Astrocyte of the hippocampus (primary cell): ENCODE measurements at places on chromosomes 2 and 18.

- peak; percentile 74 for DNase-seq
Observed at GRCh38 chr18:58862851-58863538, 1.7 kb upstream of the ZNF532 start.

- DNase-seq: peak; percentile 34
Observed at GRCh38 chr18:56200381-56200911, 437.9 kb downstream of the TXNL1 start.

DNA sequence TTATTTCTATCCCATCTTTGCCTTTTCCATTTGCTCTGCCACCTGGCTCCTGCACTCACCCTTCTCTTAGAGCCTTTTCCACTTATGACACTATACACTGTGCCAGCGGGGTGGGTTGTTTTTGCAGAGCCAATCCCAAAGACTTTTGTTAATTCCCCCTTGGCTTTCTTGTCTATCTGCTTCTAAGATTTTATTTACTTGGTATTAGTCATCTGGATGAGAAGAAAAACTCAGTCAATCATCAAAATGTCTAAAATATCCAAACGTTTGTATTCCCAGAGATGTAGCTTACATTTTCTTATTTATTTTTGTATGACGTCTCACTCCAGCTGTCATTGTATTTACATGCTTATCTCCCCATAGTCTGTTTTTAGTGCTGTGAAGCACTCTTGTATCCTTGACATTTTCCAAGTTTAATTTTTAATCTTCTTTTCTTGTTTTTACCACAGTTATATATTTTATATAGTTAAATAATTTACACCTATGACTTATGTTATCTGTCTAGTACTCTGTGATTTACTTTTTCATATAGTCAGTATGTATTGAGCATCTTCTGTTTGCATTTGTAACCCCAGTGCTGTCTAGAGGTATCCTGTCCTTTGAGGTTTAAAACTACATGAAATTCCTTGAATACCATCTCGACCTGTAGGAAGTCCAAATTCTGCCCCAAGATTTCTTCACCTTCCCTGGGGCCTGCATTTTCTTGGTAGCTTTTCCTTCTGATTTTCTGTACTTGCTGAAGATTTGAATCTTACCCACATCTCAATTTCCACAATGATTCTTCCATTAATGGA lies 55.1 kb downstream of the COL4A3 start:
- no peak for DNase-seq

- DNase-seq: no peak
Observed at GRCh38 chr2:167181688-167182087, 293.4 kb downstream of the XIRP2 start.

DNA sequence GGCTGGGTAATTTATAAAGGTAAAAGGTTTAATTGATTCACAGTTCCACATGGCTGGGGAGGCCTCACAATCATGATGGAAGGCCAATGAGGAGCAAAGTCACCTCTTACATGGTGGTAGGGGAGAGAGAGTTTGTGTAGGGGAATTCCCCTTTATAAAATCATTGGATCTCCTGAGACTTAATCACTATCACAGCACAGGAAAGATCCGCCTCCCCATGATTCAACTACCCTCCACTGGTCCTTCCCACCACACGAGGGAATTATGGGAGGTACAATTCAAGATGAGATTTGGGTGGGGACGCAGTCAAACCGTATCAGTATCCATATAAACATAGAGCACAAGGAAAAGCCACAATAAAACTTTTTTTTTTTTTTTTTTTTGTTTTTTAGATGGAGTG lies 172.6 kb upstream of the PIEZO2 start:
- DNase-seq: no peak

GRCh38 chr2:152523091-152523490 lies 188.1 kb downstream of the FMNL2 start:
- DNase-seq: peak; percentile 72

DNA sequence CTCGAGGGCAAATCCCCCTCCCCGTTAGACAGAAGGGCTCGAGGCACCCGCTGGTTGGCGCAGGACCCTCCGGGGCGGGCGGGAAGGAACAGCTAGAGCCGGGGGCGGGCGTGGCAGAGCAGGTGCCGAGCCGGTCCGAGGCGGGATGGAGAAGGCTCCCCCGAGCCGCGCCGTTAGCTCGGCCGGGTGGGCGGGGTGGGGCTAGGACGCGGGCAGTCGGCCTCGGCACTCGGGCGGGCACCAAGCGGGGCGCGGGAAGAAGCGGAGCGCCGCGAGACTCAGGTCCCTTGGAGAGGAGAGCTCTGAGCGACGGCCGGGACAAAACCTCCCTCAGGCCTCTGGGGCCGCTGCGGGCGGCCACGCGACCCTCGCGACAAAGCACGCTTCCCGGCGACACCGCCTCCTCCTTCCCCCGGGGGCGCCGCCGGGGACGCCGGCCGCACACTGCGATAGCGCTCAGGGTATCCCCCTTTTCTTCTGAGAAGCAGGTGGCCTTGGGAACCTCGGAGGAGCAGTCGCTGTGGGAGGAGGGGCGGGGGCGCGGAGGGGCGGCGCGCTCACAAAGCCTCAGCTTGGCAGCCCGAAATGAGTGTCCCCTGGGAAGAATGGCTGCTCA lies 721 bp downstream of the FHOD3 start:
- DNase-seq: peak; percentile 48

DNA sequence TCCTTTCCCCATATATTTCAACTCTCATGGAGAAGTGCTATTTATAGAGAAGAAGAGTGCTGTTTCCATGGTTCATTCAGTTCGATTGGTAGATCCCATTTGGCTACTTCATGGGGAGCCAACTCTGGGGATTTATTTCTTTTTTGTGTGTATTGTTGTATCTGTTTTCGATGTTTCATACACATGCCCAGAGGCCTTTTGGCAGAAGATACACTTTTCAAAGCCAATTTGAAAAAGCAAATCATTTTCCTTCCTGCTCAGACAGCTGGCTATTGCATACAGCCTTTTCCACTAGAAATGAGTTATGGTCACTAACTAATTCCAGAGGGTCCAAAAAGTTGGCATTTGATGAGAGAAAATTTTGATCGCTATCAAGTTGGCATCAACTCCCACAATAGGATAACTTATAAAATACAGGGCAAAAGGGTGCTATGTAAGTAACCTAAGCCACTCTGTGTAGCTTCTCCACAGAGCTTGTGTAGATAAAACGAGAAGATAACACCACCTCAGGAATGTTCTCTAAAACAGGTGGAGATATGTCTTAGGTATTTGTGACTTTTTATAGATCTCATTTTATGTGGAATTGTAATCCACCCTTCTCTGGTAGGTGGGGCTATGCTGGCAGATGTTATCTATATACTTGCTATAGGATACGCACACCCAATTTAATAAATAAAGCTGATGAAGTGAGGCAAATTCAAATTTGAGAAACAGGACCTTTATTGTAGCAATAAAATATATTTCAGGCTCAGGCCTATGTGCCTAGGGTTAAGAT lies 798.5 kb downstream of the SATB2 start:
- DNase-seq: no peak

DNA sequence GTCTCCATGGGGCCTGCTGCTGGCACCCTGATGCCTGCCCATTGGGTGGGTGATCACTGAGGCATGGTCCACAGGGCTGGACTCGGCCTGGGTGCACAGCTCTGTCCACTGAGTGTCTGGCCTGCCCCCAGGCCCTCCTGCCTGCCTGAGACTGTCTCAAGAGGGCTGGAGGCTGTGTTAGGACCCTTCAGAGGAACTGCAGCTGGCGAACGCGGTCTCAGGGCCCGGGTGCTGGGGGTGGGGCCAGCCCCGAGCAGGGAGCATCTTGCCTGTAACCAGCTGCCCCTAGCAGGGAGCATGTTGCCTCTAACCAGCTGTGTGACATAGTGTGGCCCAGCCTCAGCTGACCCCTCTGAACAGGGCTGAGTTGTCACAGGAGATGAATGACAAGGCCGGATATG lies 50.0 kb downstream of the TWIST2 start:
- DNase-seq: no peak

DNA sequence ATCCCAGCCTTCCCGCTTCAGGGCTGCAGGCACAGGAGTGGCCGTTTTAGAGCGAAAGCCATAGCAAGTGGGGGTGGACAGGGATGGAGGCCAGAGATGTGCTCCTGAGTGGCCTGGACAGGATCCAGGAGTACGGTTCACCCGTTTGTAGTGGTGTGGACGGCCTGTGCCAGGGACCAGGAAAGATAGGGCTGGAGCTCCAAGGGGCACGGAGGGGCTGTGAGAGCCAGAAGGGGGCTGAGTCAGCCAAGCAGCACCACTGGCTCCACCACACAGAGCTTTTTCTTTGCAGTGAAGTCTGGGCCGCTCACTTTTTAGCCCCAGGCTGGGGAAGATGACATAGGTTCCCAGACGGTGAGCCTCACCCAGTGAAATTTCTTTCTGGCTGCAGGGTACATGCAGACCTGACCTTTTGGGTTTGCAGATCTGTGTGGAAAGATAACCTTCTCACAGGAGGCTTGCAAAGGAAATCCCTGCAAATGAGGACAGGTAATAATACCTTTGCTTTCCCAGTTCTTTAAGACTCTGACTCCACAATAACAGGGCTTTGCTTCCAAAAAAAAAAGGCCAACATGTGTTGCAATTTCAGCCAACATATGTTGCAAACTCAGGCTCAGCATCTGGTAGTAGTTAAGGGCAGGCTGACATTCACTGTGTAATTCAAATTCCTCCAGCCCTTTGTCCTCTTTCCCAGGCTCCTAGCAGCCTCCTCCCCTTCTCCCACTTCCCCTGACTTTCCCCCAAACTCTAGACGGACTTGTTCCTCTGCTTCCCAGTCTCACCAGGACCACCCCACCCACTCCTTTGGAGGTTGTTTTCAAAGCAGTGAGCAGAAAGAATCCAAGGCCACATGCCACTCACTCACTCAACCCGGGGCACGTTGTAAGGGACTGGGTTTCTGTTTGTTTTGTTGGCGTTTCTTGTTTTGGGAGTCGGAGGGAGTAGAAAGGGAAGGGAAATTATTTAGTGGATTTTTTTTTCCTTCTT lies 20.3 kb upstream of the LAPTM4A start:
- DNase-seq: peak; percentile 66

DNA sequence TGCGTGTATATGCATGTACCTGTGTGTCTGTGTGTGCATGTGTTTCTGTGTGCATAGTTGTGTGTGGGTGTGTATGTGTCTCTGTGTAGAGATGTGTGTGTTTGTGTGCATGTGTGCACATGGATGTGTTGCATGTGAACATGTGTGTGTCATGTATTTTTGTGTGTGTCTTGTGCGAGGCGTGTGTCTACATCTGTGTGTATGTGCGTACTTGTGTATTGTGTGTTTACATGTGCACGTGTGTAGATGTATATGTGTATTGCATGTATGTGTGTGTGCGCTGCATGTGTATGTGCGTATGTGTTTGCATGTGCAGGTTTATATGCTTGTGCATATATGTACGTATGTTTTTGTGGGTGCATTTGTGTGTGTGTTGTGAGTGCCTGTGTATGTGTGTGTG lies 735.2 kb downstream of the GALR1 start:
- DNase-seq: no peak

DNA sequence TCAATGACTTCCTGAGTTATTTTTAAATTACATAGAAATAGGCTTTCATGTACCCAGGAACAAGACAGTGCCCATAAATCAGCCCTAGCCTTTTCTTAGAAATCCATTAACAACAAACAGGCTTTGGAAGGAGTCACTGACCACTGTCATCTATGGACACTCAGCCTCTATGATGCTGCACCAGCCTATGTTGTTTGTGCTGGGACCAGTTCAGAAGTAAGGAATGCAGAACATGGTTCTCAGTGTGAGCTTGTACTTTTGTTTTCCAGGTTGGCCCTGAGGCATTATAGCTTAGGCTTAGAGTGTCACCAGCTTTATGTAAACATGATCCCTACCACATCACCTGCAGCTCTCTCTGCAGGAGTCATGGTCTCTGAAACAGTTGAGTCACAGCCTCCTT lies 335.7 kb upstream of the CDH7 start:
- DNase-seq: peak; percentile 1

GRCh38 chr2:199861132-199861774 lies 10.3 kb upstream of the FTCDNL1 start:
- peak; percentile 37 for DNase-seq

GRCh38 chr2:24238158-24238557 lies 63.3 kb downstream of the FAM228A start:
- no peak for DNase-seq

- DNase-seq: no peak
Observed at GRCh38 chr2:151287513-151288250, 1.8 kb downstream of the NMI start.

GRCh38 chr2:209581040-209581439 lies 157.2 kb downstream of the MAP2 start:
- DNase-seq: no peak

GRCh38 chr2:159111346-159111927 lies 143.0 kb downstream of the TANC1 start:
- DNase-seq: peak; percentile 61

- peak; percentile 90 for DNase-seq
Observed at GRCh38 chr2:195411219-195411687, 245.8 kb upstream of the SLC39A10 start.

GRCh38 chr2:129233166-129233565 lies 746.3 kb upstream of the RAB6C start:
- DNase-seq: peak; percentile 12

DNA sequence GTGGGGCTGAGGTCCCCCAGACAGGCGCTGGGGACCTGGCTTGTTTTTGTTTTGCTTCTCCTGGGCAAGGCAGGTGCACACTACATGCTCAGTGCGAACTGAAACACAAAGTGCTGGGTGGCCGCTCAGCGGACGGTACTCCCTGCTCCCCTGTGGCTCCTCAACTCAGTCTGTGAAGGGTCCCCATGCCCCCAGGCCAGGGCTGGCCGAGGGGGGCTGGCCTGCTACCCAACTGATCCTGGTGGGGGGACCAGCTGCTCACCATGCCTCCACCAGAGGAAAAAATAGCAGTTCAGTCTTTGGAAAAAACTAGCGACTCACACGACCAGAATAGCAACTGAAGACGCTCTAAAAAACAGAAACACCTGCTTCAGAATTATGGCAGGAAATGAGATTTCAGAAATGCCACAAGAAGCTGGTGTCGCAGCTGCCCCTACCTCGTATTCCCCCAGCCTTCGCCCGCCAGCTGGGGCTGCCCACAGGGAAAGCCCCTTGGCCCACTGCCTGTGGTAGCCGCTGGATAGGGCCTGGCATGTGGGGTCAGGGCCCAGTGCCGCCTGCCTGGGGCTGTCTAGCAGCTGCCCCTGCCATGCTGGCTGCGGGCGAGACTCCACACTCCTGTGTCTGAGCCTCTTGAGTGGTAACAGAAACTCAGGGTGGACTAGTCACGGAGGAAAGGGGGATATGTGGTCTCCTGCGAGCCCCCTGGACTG lies 43.7 kb downstream of the MEX3C start:
- DNase-seq: no peak

GRCh38 chr2:74381751-74382150 lies 1.6 kb upstream of the DCTN1 start:
- no peak for DNase-seq

DNA sequence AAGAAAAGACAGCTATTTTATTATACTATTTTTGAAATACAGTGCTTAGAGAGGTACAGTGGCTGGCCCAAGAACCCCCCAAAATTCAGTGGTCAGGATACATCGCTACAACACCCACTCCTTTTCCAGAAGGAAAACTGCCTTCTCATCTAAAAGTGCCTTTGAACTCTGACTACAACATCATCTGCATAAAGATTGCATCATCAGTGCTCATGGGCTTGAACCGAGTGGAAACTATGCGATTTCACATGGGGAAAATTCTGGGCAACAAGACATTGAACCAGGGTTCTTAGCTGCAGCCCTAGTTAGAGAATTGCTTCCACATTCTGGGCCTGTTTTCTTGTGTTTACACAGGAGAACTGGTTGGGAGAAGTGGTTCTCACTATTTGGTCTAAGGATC lies 294.6 kb upstream of the SLC14A2 start:
- peak; percentile 56 for DNase-seq
